ENCODE measurements at places on chromosomes 13 and 19.

- DNase-seq, result no peak
Measured at GRCh38 chr13:74681891-74682290, 547.7 kb upstream of the KLF12 start.

DNA sequence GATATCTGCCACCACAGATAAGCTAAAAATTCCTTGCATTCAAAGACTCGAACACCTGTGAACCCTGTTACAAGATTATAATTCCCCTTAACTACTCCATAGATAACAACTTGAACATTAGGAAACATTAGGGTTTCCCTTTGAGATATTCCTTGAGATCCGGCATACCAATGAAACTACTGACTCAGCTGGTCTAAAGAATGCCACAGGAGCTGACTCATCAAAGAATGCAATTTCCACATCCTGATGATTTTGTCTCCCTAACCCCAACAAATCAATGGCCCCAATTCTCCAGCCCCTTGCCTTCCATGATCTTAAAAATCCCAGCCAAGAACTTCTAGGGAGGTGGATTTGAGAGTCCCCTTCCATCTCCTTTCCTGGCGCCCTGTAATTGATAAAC is 35.6 kb upstream of the ZNF599 start:
- no peak for DNase-seq

GRCh38 chr13:112034231-112034630 is 32.7 kb upstream of the SOX1 start:
- DNase-seq, result no peak

DNA sequence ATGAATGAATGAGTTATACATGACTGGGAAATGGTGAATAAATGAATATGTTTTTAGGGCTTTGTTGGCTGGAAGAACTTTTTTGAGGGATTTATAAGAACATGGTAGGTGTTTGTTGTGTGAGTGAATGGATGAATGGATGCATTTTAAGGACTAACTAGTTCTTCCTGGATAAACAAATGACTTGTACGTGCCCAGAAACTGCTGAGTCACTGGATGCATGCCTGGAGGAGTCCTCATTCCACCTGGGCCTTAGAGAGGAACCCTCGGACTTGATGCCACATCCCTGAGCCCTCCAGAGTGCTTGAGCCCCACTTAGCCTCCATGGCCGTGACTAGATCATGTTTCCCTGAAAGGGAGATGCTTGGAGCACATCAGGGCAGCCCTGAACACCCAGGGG is 153.4 kb downstream of the DPF1 start:
- no peak for DNase-seq

DNA sequence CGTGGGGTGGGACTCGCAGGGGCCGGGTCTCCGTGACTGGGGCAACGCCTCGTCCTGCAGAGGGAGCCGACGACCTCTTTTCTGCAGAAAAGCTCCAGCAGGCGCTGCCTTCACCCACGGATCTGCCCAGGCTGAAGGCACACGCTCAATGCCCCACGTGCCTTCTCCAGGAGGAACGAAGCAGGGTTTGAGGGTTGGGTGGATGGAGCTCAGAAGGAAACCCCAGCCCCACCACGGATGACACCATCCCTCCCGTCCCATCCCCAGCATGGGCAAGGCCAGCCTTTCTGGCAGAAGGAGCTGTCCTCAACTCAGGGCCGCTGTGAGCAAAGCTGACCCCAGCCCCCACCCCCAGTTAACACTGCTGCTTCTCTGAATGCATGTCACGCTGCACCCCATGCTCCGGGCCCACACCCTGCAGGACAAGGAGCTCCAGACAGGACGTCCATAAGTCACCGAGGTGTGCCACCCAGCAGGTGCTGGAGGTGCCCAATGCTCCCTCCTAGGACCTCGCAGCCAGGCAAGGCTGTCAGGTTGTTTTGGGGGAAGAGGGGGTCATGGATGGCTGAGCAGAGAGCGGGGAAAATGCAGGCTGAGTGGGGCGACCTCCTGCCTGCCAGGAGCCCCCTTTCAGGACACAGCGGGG is 7.4 kb downstream of the C19orf25 start:
- DNase-seq, result no peak

- no peak for DNase-seq
Measured at GRCh38 chr19:48487948-48488347, 18.8 kb downstream of the CYTH2 start.

GRCh38 chr13:80563439-80563838 is 222.5 kb upstream of the SPRY2 start:
- DNase-seq, result no peak

DNA sequence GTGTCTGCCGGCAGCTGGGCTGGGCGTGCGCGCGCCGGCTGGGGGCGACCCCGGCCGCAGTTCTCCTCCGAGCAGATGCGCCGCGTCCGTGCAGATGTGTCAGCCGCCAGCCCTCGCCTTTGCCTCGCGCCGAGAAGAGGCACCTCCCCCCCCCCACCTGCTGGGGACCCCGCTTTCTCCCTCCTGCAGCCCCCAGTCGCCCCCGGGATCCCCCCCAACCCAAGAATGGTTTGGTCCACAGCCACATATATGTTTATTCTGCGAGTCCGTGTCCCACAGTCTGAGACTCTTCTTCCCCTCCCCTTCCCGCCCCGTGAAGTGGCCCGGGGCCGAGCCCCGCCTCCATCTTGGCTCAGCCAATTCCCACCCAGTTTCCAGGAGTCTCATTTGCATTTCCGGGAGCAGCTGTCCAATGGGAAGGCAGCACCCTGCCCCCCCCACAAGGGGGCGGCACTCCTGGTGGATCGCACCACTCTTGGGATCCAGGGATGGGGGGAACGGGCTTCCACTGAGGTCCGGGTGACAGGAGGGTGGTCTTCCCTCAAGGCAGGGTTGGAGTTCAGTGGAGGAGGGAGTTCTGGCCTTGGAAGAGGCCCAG is 8.6 kb downstream of the ISOC2 start:
- DNase-seq, result no peak

DNA sequence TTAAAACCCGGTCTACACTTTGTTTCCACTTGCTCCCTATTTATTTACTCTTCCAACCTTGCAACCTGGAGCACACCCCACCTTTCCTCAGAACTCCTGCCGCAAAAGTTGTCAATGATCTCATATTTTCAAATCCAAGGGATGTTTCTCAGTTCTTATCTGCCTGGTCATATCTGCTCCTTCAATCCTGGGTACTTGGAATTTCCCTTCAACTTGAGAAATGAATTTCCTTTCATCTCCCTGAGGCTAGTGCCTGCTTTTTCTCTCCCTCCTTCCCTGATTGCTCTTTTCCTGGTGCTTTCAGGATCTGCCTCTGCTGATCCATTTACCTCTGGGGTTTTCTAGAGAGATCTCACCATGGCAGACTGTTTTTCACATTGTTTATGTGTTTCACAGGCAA is 154.8 kb upstream of the IRS2 start:
- no peak for DNase-seq

DNA sequence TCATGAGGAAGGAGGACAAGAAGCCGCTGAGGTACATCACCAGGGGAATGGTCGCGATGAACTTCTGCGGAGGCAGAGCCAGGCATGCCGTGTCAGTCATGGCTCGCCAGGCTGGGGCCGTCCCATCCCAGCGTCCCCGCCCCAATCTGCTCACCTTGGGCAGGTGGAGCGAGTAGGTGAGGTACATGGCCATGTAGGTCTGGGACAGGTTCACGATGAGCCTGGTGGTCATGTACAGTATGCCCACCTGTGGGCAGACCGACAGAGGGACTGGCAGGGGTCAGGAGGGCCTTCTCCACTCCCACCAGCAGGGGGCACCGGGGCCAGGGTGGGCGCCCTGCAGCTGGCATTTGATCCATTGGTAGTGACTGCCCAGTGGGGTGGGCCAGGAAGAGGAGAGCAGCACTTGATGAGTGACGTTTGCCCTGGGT is 8.3 kb downstream of the TEKTIP1 start:
- no peak for DNase-seq

GRCh38 chr13:20230913-20231838 is 943 bp downstream of the GJB6 start:
- DNase-seq, result no peak

DNA sequence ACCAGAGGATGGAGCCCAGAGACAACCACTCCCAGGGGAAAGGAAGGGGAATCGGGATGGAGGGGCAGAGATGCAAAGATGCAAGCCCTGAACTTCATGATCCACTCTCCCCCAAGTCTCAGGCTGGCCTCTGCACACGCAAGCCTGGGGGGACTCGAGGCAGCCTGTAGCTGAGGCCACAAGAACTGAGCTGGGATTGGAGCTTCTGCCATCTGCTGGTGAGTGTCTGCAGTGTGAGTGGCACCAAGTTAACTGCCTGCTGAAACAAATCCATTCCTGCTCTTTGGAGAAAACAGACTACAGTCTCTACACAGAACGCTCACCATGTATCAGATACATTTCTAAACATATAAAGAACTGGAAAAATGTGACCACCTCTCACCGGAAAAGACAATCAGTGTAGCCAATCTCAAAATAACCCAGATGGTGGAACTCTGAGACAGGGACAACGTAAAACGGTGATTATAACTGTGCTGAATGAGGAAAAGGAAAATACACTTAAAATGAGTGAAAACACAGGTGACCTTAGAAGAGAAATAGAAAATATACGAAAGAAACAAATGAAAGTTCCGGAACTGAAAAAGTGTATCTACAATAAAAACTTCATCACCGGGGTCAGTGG is 62.1 kb downstream of the KLF2 start:
- no peak for DNase-seq

- DNase-seq, result peak; percentile 96
Measured at GRCh38 chr19:1490311-1491113, at the start of gene PCSK4. Gene PCSK4 (minus strand): TSS chr19:1490350. CDS start chr19:1490346, 4 bp downstream.

GRCh38 chr13:44667943-44668342 is 91.8 kb upstream of the TSC22D1 start:
- no peak for DNase-seq

- no peak for DNase-seq
Measured at GRCh38 chr19:23993440-23993839, 78.8 kb downstream of the ZNF726 start.

- no peak for DNase-seq
Measured at GRCh38 chr13:70390968-70391367, 282.7 kb upstream of the KLHL1 start.

GRCh38 chr13:48253849-48254248 is 20.8 kb downstream of the ITM2B start:
- DNase-seq, result no peak

DNA sequence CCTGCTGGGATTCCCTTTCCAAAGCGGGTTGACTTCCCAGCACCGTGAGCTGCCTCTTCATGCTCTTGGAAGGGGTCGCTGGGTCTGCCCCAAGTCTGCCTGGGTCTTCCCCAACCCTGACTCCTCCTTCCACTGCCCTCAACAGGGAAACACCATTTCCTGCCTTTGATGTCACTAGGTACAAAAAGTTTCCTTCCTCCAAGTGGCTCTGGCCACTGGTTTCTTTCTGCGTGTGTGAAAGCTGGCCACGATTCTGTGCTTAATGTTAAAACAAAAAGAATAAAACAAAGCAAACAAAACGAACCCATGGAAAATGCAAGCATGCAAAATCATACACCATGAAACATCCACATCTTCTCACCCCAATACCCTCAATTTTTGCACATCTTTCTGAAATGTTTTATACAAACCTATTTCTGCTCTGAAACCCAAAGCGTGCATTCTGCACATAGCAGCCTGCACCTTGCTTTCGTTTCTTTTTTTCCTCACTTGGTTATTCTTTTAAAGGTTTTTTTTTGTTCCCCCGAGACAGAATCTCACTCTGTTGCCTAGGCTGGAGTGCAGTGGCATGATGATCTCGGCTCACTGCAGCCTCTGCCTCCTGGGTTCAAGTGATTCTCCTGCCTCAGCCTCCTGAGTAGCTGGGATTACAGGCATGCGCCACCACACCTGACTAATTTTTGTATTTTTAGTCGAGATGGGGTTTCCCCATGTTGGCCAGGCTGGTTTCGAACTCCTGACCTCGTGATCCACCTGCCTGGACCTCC is 12.5 kb upstream of the TNFSF9 start:
- no peak for DNase-seq

GRCh38 chr13:31885994-31886393 is 145.6 kb upstream of the FRY start:
- DNase-seq, result no peak

- DNase-seq, result no peak
Measured at GRCh38 chr13:111284565-111284964, 35.9 kb upstream of the TEX29 start.

DNA sequence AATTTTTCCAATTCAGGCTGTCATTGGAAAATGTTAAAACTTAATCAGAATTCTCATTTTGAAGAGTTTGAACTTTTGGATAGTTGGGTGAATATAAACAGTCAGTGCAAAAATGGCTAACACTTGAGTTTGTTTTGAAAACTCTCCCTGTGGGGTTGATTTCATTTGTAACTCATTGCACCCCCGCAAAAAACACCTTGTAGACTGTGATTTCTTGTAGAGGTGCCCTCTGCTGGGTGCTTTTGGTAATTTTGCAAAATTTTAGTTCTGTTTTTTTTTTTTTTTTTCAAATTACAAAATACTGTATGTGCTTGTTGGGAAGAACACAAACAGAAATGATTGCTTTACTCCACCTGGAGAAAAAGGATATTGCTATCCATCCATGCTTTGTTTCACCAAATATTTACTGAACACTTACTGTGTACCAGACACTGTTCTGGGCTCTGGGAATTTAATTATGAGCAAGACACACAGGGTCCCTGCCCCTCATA is 28.2 kb upstream of the GPI start:
- peak; percentile 1 for DNase-seq

DNA sequence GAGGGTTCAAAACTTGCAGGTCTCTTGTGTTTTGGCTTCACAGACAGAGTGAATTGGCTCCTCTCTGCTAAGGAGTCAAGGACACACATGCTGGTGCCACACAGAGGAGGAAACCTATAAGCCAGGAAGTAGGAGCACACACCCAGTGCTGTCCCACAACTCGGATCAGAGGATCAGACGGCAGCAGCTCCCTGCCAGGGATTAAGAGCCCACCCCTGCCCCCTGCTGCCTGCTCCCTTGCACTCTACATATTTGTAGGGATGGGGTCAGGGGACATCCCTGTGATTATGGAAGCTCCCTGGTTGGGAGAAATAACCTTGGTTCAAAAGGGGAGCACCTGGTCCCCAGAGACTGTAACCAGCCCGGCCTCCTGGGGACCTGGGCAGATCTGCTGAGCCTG is 77.5 kb upstream of the CLDN10 start:
- DNase-seq, result no peak

DNA sequence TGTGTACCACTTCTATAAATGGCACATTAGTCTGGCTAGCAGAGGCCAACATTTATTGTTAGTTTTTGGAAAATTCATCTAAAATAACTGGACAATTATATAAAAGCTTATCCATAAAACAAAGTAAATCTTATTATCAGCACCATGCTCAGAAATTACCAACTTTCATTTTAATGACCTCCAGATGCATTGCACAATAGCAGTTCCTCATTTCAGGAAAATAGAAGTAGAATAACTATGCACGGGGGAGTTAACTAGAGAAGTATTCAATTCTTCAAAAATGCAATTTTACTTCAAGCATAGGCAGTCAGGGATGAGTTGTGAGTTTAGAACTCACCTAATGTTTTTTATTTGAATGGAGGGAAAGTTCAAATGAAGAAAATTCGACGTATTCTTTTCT is 1023.5 kb downstream of the PCDH17 start:
- no peak for DNase-seq

DNA sequence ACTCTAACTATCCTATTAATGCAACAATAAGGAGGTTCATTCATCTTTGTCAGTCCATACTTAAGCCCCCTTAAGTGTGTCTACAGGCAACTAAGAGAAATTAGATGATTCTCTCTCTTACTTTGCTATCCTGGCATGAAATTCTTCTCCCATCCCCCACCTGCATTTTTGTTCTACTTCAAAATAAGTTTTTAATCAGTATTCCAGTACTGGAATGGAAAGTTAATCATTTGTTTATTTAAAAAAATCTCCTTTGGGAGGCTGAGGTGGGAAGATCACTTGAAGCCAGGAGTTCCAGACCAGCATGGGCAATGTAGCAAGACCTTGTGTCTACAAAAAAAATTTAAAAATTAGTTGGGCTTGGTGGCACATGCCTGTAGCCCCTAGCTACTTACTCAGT is 222.1 kb downstream of the MZT1 start:
- DNase-seq, result no peak

Data from KG1 (cell line).